Mesothelial cell of epicardium (in vitro differentiated cells): ENCODE measurements at places on chromosomes 12 and 14.

GRCh38 chr12:122190842-122191668, 8.1 kb downstream of the LRRC43 start:
- no peak overlapping the region for H3K27ac ChIP-seq
- peaks cover 10% of the 10 kb centered on the region for H3K27me3 ChIP-seq
- H3K36me3 ChIP-seq: peaks cover 5% of the 10 kb centered on the region
- no peak overlapping the region for H3K4me3 ChIP-seq
- no peaks in the 10 kb centered on the region for H3K4me1 ChIP-seq

GRCh38 chr12:23657598-23657997, 291.9 kb downstream of the SOX5 start:
- no peak overlapping the region for H3K4me3 ChIP-seq
- no peak overlapping the region for H3K27ac ChIP-seq
- H3K27me3 ChIP-seq: no peaks in the 10 kb centered on the region
- no peak for DNase-seq
- H3K4me1 ChIP-seq: no peaks in the 10 kb centered on the region

GRCh38 chr12:116282371-116283286, 5.1 kb upstream of the MED13L start:
- H3K4me3 ChIP-seq: no peak overlapping the region
- DNase-seq: no peak
- H3K4me1 ChIP-seq: peaks cover 13% of the 10 kb centered on the region

- no peaks in the 10 kb centered on the region for H3K27me3 ChIP-seq
- no peak overlapping the region for H3K27ac ChIP-seq
- H3K4me3 ChIP-seq: no peak overlapping the region
- H3K36me3 ChIP-seq: no peaks in the 10 kb centered on the region
- peaks cover 20% of the 10 kb centered on the region for H3K4me1 ChIP-seq
- no peak for DNase-seq
Observed at GRCh38 chr14:94394025-94394493, 5.7 kb upstream of the SERPINA1 start.

- H3K4me1 ChIP-seq: peaks cover 44% of the 10 kb centered on the region
- no peaks in the 10 kb centered on the region for H3K27me3 ChIP-seq
- H3K4me3 ChIP-seq: peak overlapping the region; percentile 18
- no peak for DNase-seq
- H3K36me3 ChIP-seq: peaks cover 3% of the 10 kb centered on the region
- H3K27ac ChIP-seq: peak overlapping the region; percentile 91
Observed at GRCh38 chr14:54627540-54628363, 60.8 kb downstream of the SAMD4A start.

DNA sequence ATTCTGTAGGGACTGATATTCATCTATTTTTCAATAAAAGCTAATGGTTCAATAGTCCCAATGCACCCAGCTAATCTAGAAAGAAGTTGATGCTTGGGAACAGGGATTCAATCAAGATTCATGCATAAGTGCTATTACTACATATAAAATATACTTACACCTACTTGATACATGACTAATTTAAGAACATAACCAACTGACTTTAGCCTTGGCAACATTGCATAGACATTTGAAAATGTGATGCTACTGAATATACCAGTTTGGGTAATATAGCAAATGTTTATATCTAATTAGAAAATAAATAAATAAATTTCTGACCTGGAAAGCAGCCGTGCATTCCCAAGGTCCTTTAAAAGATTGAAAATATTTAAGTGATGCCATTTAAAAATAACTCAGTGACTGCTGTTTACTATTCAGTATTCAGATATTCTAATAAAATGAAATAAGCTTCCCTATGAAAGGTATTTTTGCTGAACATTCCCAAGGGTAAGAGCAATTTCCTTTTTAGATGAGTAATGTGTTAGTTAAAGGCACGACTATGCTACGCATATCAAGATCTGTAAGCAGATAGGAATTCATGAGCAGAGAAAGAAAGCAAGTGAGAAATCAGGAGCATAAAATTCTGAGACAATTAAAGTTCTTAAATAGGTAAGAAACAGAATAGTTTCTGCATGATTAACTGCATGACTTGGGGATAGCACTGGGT, 160.6 kb upstream of the SYT1 start:
- H3K36me3 ChIP-seq: no peaks in the 10 kb centered on the region
- H3K4me3 ChIP-seq: no peak overlapping the region
- no peak for DNase-seq
- H3K4me1 ChIP-seq: peaks cover 3% of the 10 kb centered on the region

DNA sequence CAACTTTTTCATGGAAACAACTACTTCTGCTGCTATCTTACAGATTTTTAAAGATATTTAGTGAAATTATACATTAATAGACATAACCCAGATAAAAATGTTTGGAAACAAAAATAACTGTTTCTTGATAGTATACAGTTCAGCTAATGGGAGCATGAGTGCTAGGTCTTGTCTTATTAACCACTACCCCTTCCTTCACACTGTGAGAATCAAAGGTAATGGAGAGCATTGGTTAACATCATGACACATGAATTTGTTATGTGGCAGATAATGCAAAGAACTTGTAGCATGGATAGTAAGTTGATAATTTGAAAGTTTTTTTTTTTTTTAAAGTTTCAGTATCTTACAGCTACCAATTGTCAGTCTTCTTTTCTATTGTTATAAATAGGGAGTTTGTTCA, 44.2 kb downstream of the CCDC91 start:
- H3K36me3 ChIP-seq: peaks cover 5% of the 10 kb centered on the region
- no peaks in the 10 kb centered on the region for H3K4me1 ChIP-seq
- no peaks in the 10 kb centered on the region for H3K27me3 ChIP-seq
- no peak overlapping the region for H3K27ac ChIP-seq
- no peak overlapping the region for H3K4me3 ChIP-seq
- no peak for DNase-seq

GRCh38 chr12:85281636-85282312, 1.8 kb downstream of the ALX1 start:
- peak overlapping the region; percentile 97 for H3K27ac ChIP-seq
- H3K4me1 ChIP-seq: peaks cover 28% of the 10 kb centered on the region
- H3K36me3 ChIP-seq: no peaks in the 10 kb centered on the region
- H3K4me3 ChIP-seq: peak overlapping the region; percentile 96
- DNase-seq: no peak
- peaks cover 20% of the 10 kb centered on the region for H3K27me3 ChIP-seq

DNA sequence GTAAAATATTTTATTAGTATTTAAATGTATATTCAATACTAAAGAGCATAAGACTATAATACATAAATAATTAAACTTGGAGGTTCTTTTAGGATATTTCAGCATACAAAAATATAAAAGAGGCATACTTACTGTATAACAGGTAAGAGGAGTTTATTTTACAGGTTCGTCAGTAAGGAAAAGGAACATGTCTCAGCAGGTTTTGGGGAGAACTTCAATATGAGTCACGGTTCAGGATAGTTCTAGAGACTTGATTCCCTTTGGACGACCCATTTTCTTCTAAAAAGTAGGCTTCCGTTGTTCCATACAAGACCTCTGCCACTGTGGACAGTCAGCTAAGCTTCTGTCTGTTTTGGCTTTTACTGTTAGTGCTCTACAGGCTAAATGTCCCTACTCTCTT, 181.1 kb downstream of the ALX1 start:
- H3K4me1 ChIP-seq: no peaks in the 10 kb centered on the region
- H3K4me3 ChIP-seq: no peak overlapping the region
- H3K27me3 ChIP-seq: no peaks in the 10 kb centered on the region
- H3K27ac ChIP-seq: no peak overlapping the region
- DNase-seq: no peak

- DNase-seq: no peak
- no peak overlapping the region for H3K27ac ChIP-seq
- H3K27me3 ChIP-seq: no peaks in the 10 kb centered on the region
- no peak overlapping the region for H3K4me3 ChIP-seq
- H3K4me1 ChIP-seq: peaks cover 2% of the 10 kb centered on the region
- peaks cover 2% of the 10 kb centered on the region for H3K36me3 ChIP-seq
Observed at GRCh38 chr12:3980504-3981272, 107.5 kb upstream of the PARP11 start.

DNA sequence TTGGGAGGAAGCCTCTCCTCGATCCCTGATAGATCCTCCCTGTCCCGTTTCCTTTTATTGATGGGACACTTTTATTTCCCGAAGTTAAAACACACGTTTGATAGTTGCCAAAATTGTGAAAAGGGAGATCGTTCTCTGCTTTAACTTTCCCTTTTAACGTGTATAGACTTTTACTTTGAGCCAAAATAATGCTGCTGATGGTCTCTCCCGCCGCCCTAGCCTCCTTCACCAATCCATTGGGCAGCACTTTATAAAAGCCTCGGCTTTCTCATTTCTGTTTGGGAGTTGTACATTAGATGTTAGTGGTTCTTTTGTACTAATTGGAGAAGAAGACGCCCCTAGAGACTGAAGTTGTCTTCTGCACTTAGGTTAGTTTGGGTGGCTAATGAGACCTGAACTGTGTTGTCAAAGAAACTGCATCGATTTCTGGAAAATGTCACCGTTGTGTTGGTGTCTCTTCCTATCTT, 1.4 kb downstream of the TMTC2 start:
- H3K27ac ChIP-seq: peak overlapping the region; percentile 98
- peaks cover 51% of the 10 kb centered on the region for H3K4me1 ChIP-seq
- no peaks in the 10 kb centered on the region for H3K27me3 ChIP-seq
- H3K4me3 ChIP-seq: peak overlapping the region; percentile 87

- H3K27me3 ChIP-seq: no peaks in the 10 kb centered on the region
- H3K4me1 ChIP-seq: peaks cover 26% of the 10 kb centered on the region
- no peak overlapping the region for H3K27ac ChIP-seq
Observed at GRCh38 chr14:70887207-70887681, 20.0 kb upstream of the PCNX1 start.

DNA sequence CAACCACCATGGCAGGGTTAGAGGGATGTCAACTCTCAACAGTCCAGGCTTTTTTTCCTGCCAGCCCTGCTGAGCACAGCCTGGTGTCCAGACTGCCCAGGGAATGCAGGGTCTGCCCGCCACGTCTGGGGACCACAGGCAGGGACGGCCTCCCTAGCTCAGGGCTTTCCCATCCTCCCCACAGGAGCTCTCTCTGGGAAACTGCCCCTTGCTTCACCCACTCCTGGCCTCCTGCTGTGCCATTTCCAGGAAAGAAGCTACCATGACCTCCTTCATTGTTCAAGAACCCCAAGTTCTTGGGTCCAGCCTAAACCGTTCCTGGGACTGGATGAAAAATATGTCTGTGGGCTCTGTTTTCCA, 4.8 kb downstream of the SCNN1A start:
- no peaks in the 10 kb centered on the region for H3K27me3 ChIP-seq
- no peaks in the 10 kb centered on the region for H3K36me3 ChIP-seq
- peaks cover 53% of the 10 kb centered on the region for H3K4me1 ChIP-seq
- no peak overlapping the region for H3K4me3 ChIP-seq

DNA sequence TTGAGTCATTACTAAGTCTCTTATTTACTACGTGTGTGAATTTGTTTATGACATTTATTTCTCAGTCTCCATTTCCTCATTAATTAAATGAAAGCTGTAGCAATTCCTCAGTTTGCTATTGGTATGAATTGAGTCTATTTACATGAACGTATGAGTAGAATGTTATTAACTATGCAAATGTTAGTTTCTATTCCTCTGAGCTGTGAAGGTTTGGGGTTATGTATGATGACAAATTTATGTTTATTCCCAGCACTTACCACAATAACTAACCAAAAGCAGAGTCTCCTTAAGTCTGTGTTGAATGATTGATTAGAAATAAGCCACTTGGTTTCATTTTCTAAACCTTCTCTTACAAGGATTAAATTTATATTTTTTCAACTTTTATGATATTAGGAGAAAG, 1340.9 kb downstream of the FSCB start:
- H3K36me3 ChIP-seq: no peaks in the 10 kb centered on the region
- no peaks in the 10 kb centered on the region for H3K4me1 ChIP-seq
- H3K27ac ChIP-seq: no peak overlapping the region
- H3K4me3 ChIP-seq: no peak overlapping the region
- no peak for DNase-seq

DNA sequence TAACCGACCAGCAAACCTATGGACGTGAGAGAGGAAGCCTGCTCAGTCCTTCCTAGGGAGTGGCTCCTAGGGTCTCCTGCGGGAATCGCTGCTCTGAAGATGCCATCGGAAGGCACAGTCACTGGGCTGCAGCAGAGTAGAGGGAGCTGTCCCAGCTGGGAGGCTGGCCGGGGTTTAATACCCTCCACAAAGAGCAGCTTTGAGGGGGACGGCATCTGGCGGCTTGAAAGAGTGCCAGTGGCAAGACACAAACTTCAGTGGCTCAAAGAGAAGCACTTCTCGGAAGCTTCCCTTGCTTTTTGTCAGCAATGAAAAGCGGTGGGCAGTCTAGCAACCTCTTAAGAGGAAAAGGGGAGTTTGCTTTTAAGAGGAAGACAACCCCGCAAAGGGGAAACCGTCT, 114.6 kb downstream of the TMEM132C start:
- DNase-seq: no peak
- no peaks in the 10 kb centered on the region for H3K36me3 ChIP-seq
- peaks cover 8% of the 10 kb centered on the region for H3K4me1 ChIP-seq
- H3K27me3 ChIP-seq: peaks cover 62% of the 10 kb centered on the region
- H3K27ac ChIP-seq: no peak overlapping the region

GRCh38 chr14:69042787-69043444, 63.8 kb upstream of the ACTN1 start:
- H3K27ac ChIP-seq: no peak overlapping the region
- no peaks in the 10 kb centered on the region for H3K36me3 ChIP-seq
- no peak overlapping the region for H3K4me3 ChIP-seq
- no peaks in the 10 kb centered on the region for H3K27me3 ChIP-seq

GRCh38 chr12:15688838-15689625, 100.2 kb downstream of the EPS8 start:
- H3K27me3 ChIP-seq: no peaks in the 10 kb centered on the region
- DNase-seq: no peak
- no peak overlapping the region for H3K4me3 ChIP-seq
- peaks cover 32% of the 10 kb centered on the region for H3K4me1 ChIP-seq

GRCh38 chr14:89013098-89013504, 188.7 kb downstream of the TTC8 start:
- no peaks in the 10 kb centered on the region for H3K36me3 ChIP-seq
- no peak overlapping the region for H3K27ac ChIP-seq
